ENCODE measurements at places on chromosomes 2 and 18. TPM values are rescaled to one million over a fixed set of nuclear protein-coding genes. Genes with fewer than 3 reads are reported as not detected.

GRCh38 chr2:212176151-212176550, 362.5 kb downstream of the ERBB4 start:
- no peak for DNase-seq

The SPP2 gene
- not detected for total RNA-seq

GRCh38 chr2:105323111-105323510, 6.4 kb downstream of the TGFBRAP1 start:
- no peak for DNase-seq

The C1QL2 gene
- 1.8 TPM for total RNA-seq

The IL1RN gene
- total RNA-seq = 20.5 TPM

DNA sequence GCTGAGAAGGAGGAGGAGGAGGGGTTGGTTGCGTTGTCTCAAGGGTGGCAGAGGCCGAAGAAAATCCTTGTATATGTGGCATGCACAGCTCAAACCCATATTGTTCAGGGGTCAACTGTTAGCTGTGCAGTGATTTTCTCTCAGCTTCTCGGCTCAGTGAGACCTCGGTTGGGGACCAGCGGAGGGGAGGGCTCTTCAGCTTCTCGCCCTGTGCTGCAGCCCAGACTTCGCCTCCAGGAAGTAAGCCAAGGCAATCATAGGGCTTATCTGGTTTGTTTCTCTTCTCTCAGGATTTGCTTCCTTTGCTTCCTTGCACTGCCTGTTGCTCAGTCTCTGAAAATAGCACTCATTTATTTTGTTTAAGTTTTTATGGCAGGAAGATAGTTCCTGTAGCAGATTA, 85.5 kb downstream of the SOWAHC start:
- no peak for DNase-seq

The RPL37A gene
- total RNA-seq = 3,098 TPM

DNA sequence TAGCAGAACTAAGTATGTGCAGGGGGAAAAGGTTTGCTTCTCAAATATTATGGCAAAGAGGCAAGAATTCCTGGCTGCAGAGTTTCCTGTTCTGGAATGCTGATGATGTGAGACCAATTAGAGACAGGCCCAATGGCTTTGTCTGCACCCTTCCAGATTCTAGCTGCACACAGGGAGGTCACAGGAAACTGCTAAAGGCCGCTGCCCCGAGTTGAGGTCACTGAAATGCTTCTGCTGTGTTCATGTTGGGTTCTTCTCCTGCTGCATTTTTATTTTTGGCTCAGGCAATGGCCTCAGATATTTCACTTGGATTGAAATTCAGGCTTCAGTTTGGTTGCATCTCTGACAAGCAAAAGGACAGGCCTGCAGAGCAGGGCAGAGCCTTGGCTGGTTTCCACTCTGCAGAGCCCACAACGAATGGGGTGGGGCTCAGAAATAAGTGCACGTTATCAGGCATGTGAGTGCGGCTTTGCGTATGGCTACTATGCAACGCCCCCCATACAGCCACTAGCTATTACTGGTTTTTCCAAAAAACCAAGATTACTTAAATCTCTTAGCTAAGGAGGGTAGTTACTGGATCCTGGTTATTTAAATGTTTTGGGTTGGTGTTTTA, 66.9 kb upstream of the FZD5 start:
- DNase-seq = no peak

The EMILIN1 gene
- 60.7 TPM for total RNA-seq

The FBXO36 gene
- total RNA-seq = 3.2 TPM

GRCh38 chr2:46831051-46831868, 84.3 kb downstream of the MCFD2 start:
- DNase-seq = no peak

- DNase-seq = no peak
Measured at GRCh38 chr2:153770359-153770991, 101.2 kb upstream of the GALNT13 start.

DNA sequence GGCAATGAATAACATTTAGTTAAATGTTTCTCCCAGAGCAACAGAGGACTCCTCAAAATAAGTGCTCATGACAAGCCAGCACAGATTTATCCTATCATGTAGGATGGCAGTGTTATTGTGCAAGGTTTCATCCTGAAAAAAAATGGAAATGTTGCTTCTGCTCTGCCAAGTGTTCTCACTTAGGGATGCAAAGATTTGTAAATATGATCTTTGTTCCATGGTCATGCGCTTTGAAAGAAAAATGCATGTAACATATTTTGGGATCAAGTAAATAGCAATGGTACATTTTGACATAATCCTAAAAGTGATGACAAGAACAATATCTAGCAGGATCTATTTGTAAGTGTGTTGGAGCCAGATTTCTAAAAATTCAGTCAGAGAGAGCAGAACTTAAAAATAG, 229.5 kb upstream of the CCDC150 start:
- no peak for DNase-seq

DNA sequence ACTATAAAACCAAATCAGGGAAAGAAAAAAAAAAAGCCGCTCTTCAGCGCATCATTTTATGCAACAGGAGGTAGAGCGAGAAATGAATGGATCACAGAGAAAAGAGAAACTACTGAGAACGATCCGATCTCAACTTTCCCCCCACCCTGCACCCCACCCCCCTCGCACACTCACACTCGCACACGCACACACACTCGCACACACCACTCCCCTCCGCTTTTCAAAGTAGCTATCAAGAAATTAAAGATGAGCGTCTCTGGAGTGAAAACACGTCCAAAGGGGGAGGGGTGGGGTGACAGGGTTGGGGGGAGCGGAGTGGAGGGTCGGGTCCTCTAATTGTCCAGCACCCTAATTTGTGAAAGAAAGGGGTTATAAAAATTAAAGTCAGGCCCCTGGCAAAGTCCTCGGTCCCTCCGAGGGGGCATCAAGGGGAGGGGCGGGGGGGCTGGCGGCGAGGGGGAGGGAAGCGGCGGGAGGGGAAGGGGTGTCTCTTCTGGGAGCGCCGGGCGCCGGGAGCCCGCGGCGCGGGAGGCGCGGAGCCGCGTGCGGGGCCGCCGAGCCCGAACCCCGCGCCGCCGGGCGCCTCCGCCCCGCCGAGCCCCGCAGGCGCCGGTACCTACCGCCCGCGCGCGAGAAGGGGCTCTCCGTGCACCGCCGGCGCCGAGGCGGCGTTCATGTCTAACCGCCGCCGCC, 428 bp downstream of the TCF4 start:
- DNase-seq = no peak

The ACVR1C gene
- total RNA-seq = 27.9 TPM

GRCh38 chr2:182447163-182447562, 20.3 kb upstream of the PDE1A start:
- no peak for DNase-seq

The GLI2 gene
- total RNA-seq = 28.6 TPM

The OR6B2 gene
- not detected for total RNA-seq

GRCh38 chr2:30444273-30444672, 2.8 kb upstream of the LCLAT1 start:
- no peak for DNase-seq

Measured in type B pancreatic cell (in vitro differentiated cells).